ENCODE measurements at places on chromosomes 7 and 10. TPM values are rescaled to one million over a fixed set of nuclear protein-coding genes. Genes with fewer than 3 reads are reported as not detected.

FFAR4 gene
- not detected for total RNA-seq

SEMA3E gene
- total RNA-seq = 0.07 TPM

PLAU gene
- total RNA-seq = 3.9 TPM

PLA2G12B gene
- 0.90 TPM for total RNA-seq

ZDHHC4 gene
- total RNA-seq = 37.5 TPM

BMPER gene
- 3.0 TPM for total RNA-seq

SKIDA1 gene
- total RNA-seq = 2.1 TPM

CLCN1 gene
- total RNA-seq = not detected

OR9A2 gene
- total RNA-seq = not detected

ASZ1 gene
- total RNA-seq = not detected

RSPH10B2 gene
- not detected for total RNA-seq

LBX1 gene
- not detected for total RNA-seq

ZCWPW1 gene
- total RNA-seq = 2.1 TPM

NXPH1 gene
- not detected for total RNA-seq

C10orf67 gene
- total RNA-seq = 0.16 TPM

All from right atrium auricular region (tissue), 2 donors.